ENCODE measurements at places on chromosomes 2 and 18.
A peak's percentile ranks its signal among the peaks of the same experiment; 100 is the strongest.

GRCh38 chr2:161136696-161137324, 23.4 kb upstream of the TANK start:
- DNase-seq: peak; percentile 19

GRCh38 chr18:57353940-57354461, 1.6 kb downstream of the ST8SIA3 start:
- DNase-seq: peak; percentile 1

- no peak for DNase-seq
Measured at GRCh38 chr2:159034713-159035112, 66.3 kb downstream of the TANC1 start.

DNA sequence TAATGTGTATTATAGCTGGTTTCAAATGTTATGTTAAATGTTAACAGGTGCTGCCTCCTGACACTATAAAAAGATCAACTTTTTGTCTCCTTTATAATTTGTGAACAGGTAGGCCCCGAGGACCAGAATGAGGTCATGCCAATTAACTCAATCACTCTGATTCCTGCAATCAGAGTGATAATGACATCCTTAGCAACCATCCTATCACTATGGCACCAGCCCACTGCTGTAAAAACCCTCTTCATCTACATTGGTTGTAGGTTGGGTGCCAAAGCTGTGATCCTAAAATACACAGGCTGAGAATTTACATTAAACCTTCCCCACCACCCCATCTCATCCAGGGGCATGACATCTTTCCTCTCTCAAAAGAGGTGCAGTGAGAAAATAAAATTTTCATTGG, 103.5 kb downstream of the CPO start:
- no peak for DNase-seq

GRCh38 chr2:120932881-120933280, 197.2 kb downstream of the GLI2 start:
- DNase-seq: no peak

DNA sequence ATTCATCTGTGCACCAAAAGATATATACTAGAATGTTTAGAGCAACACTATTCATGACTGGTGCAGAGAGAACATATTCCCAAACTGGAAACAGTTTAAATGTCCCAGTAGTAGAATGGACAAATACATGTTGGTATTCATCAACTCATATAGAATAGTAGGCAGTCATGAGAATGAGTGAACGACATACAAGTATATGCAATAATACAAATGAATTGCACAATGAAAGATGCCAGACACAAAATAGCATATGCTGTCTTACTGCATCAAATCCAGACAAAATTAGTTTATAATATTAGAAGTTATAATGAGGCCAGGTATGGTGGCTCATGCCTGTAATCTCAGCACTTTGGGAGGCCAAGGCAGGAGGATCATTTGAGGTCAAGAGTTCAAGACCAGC, 8.3 kb upstream of the PRKAG3 start:
- no peak for DNase-seq

- DNase-seq: no peak
Measured at GRCh38 chr2:134143568-134143967, 110.3 kb upstream of the MGAT5 start.

- DNase-seq: no peak
Measured at GRCh38 chr2:211982162-211982561, 556.4 kb downstream of the ERBB4 start.

- DNase-seq: no peak
Measured at GRCh38 chr2:110865188-110865587, 132.8 kb downstream of the ACOXL start.

GRCh38 chr2:28276807-28277206, 115.9 kb upstream of the FOSL2 start:
- no peak for DNase-seq

DNA sequence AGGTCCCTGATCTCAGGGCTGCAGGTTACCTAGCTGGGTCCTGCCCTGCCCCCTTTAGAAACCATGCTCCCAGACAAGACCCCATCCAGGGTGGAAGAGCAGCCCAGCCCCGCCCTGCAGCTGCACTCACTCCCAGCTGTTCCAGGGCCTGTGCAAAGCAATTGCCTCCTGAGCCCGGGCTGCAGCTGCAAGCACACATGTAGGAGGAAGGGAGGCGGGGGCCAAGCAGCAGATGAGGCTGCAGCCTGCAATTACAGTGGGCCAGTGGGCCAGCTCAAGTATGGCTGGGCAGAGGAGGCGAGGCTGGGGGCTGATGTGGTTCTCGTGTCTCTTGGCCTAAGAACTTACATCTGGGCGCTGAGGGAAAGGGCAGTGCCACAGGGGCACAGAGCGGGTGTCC, 65.4 kb upstream of the TUBA3E start:
- no peak for DNase-seq

DNA sequence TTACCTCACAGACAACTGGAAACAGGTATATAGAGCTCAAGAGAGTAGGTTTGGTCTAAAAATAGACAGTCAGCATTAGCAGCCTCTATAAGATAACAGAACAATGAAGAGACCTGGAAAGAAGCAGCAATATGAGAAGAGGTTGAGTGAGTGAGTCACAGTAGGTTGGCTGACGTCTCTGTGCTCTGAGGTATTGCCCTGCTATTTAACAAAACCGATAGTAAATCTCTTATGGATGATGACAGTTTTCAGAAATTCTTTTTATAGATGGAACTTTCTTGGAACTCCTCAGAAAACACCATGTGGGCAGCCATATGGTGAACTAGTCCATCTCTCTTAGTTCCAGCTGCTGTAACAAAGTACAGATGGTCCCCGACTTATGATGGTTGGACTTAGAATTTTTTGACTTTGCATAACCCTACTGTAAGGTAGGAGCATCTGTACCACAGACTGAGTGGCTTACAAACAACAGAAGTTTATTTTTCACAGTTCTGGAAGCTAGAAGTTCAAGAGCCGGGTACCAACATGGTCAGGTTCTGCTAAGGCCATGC, 123.5 kb downstream of the MBD2 start:
- no peak for DNase-seq
